GM23338 (cell line): ENCODE measurements at places on chromosomes 12 and 14. TPM values are rescaled to one million over a fixed set of nuclear protein-coding genes. Genes with fewer than 3 reads are reported as not detected.

The SERPINA1 gene
- polyA plus RNA-seq = not detected in 2 replicates

The C12orf56 gene
- 6.4 and 8.1 TPM in 2 replicates for polyA plus RNA-seq

The METAP2 gene
- 153 and 159 TPM in 2 replicates for polyA plus RNA-seq

The FKBP4 gene
- polyA plus RNA-seq = 117 and 126 TPM in 2 replicates

The GPR162 gene
- 4.7 and 5.0 TPM in 2 replicates for polyA plus RNA-seq

The CCDC197 gene
- polyA plus RNA-seq = not detected in 2 replicates

The ANKRD33 gene
- 0.27 and 0.42 TPM in 2 replicates for polyA plus RNA-seq

The EIF2B1 gene
- polyA plus RNA-seq = 30.2 and 33.5 TPM in 2 replicates

The RDH5 gene
- polyA plus RNA-seq = 3.9 and 5.4 TPM in 2 replicates

The EIF2S3B gene
- polyA plus RNA-seq = 0.24 and 0.56 TPM in 2 replicates

The RBM25 gene
- polyA plus RNA-seq = 180 and 204 TPM in 2 replicates

The PTCSC3 gene
- not detected in 2 replicates for polyA plus RNA-seq

The DIO2 gene
- 0.05 TPM in 2 replicates for polyA plus RNA-seq

The CLEC1A gene
- 0.07 TPM in 1 of 2 replicates, not detected in the other for polyA plus RNA-seq

The NFYB gene
- 51.9 and 67.2 TPM in 2 replicates for polyA plus RNA-seq

The PGF gene
- polyA plus RNA-seq = 2.9 and 5.1 TPM in 2 replicates

The SMOC1 gene
- polyA plus RNA-seq = 0.38 and 0.79 TPM in 2 replicates

The TROAP gene
- polyA plus RNA-seq = 44.7 and 47.5 TPM in 2 replicates

The AMIGO2 gene
- polyA plus RNA-seq = 1.8 and 2.1 TPM in 2 replicates

The ESR2 gene
- 0.35 and 0.58 TPM in 2 replicates for polyA plus RNA-seq

The MANSC4 gene
- polyA plus RNA-seq = not detected in 2 replicates

The CALCOCO1 gene
- 4.6 and 6.5 TPM in 2 replicates for polyA plus RNA-seq
